ENCODE measurements at places on chromosomes 2 and 18. TPM values are rescaled to one million over a fixed set of nuclear protein-coding genes. Genes with fewer than 3 reads are reported as not detected.

The CPO gene
- total RNA-seq, result not detected

GRCh38 chr2:235669983-235670962 is 176.4 kb downstream of the AGAP1 start:
- H3K4me1 ChIP-seq, result peaks cover 31% of the 10 kb centered on the region
- DNase-seq, result no peak
- peak overlapping the region; percentile 48 for H3K27ac ChIP-seq

GRCh38 chr2:237316339-237316738 is 97.6 kb downstream of the COL6A3 start:
- H3K4me1 ChIP-seq, result peaks cover 51% of the 10 kb centered on the region
- no peak overlapping the region for H3K4me3 ChIP-seq
- no peaks in the 10 kb centered on the region for H3K27me3 ChIP-seq
- no peak for DNase-seq
- no peaks in the 10 kb centered on the region for H3K36me3 ChIP-seq

GRCh38 chr2:12211326-12212175 is 465.1 kb downstream of the LPIN1 start:
- H3K4me1 ChIP-seq, result no peaks in the 10 kb centered on the region
- no peak overlapping the region for H3K4me3 ChIP-seq
- H3K27ac ChIP-seq, result no peak overlapping the region
- H3K27me3 ChIP-seq, result no peaks in the 10 kb centered on the region
- no peaks in the 10 kb centered on the region for H3K36me3 ChIP-seq

GRCh38 chr2:44743473-44743872 is 198.0 kb upstream of the SIX3 start:
- H3K4me1 ChIP-seq, result peaks cover 13% of the 10 kb centered on the region
- H3K4me3 ChIP-seq, result no peak overlapping the region
- no peaks in the 10 kb centered on the region for H3K36me3 ChIP-seq
- no peak overlapping the region for H3K27ac ChIP-seq

GRCh38 chr18:13407484-13407883 is 188.9 kb downstream of the LDLRAD4 start:
- H3K27ac ChIP-seq, result no peak overlapping the region
- DNase-seq, result no peak
- H3K36me3 ChIP-seq, result no peaks in the 10 kb centered on the region
- no peaks in the 10 kb centered on the region for H3K4me1 ChIP-seq
- no peaks in the 10 kb centered on the region for H3K27me3 ChIP-seq

GRCh38 chr2:170715062-170715931 is at the start of gene SP5:
Gene SP5 (plus strand): TSS chr2:170715337. CDS start chr2:170715513, 176 bp downstream.
- H3K4me3 ChIP-seq, result peak within 1 kb of the TSS; percentile 62
- H3K27ac ChIP-seq, result peak within 1 kb of the TSS; percentile 62
- H3K36me3 ChIP-seq, result no peaks in the 10 kb centered on the region
- peaks cover 28% of the 10 kb centered on the region for H3K4me1 ChIP-seq
- peaks cover 12% of the 10 kb centered on the region for H3K27me3 ChIP-seq

The PDE11A gene
- total RNA-seq, result 0.25 TPM

The TBC1D8 gene
- 72.2 TPM for total RNA-seq

- H3K27ac ChIP-seq, result no peak overlapping the region
- no peaks in the 10 kb centered on the region for H3K27me3 ChIP-seq
- peaks cover 48% of the 10 kb centered on the region for H3K36me3 ChIP-seq
- no peaks in the 10 kb centered on the region for H3K4me1 ChIP-seq
- H3K4me3 ChIP-seq, result no peak overlapping the region
These were observed 45.1 kb downstream of the SMC6 start for GRCh38 chr2:17708501-17708900.

The RIF1 gene
- 31.7 TPM for total RNA-seq

DNA sequence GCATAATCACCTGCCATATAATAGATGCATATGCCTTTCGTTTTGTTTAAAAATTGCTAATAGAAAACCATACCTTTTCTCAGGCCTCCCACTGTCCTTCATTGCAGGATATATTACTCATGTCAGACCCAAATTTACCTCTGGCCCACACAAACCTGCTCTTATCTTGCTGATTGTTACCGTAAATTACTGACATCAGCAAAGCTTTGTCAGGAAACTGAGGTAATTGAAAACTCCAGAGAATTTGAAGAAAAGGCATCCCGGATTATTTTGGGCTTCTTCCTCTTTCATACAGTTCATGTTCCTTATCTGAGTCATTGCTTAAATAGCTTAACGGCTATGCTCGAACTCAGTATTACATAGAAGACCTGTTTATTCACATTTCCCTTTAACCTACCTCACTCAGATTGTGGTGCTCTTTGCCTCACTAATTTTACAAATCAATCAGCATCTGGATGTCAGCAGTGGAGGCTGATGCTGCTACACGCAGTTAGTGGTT is 145.7 kb downstream of the ZEB2 start:
- H3K27me3 ChIP-seq, result no peaks in the 10 kb centered on the region
- no peak for DNase-seq
- H3K4me3 ChIP-seq, result no peak overlapping the region
- H3K4me1 ChIP-seq, result peaks cover 10% of the 10 kb centered on the region
- no peaks in the 10 kb centered on the region for H3K36me3 ChIP-seq

DNA sequence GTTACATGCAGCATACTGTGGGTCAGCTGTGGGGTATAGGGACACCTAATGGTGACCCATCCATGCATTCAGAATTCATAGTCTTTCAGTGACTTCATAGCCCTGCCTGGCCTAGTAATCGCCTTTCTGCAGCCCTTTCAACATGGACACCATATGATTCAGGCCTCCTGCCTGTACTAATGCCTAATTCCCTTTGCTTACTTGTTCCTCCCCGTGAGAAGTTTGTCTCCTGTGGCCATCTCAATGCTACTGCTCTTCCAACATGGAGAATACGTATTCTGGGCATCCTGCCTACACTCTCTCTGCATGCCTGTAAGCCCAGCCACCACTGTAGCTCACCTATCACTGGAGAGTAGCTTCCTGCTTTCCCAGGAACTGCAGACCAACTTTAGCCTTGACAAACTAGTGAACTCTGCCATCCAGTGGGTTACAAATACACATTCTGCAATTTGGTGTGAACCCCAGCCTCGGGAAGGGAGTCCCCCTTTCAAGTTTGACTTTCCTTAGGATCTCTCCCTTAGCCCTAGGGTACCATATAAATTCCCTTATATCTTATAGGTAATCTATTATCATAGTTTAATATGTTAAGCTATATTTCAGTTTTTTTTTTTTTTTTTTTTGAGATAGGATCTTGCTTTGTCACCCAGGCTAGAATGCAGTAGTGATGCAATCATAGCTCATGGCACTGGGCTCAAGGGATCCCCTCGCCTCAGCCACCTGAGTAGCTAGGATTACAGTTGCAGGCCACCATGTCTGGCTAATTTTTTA is 22.3 kb downstream of the M1AP start:
- H3K27me3 ChIP-seq, result no peaks in the 10 kb centered on the region
- H3K4me1 ChIP-seq, result no peaks in the 10 kb centered on the region
- no peak overlapping the region for H3K4me3 ChIP-seq

- no peak overlapping the region for H3K27ac ChIP-seq
- H3K4me3 ChIP-seq, result no peak overlapping the region
- no peaks in the 10 kb centered on the region for H3K4me1 ChIP-seq
- no peak for DNase-seq
These were observed 17.2 kb downstream of the IFIH1 start for GRCh38 chr2:162301151-162301804.

- no peak overlapping the region for H3K27ac ChIP-seq
- no peak for DNase-seq
- H3K27me3 ChIP-seq, result no peaks in the 10 kb centered on the region
- H3K36me3 ChIP-seq, result no peaks in the 10 kb centered on the region
These were observed 155.6 kb downstream of the AQP4 start for GRCh38 chr18:26709897-26710296.
